ENCODE measurements at places on chromosomes 16 and 17.
A peak's percentile ranks its signal among the peaks of the same experiment; 100 is the strongest.

- DNase-seq: peak; percentile 45
Measured at GRCh38 chr16:530111-530817, 2.8 kb downstream of the CAPN15 start.

GRCh38 chr16:81313701-81314602 is 810 bp upstream of the GAN start:
- peak; percentile 25 for DNase-seq

GRCh38 chr16:55240888-55241287 is 83.1 kb upstream of the IRX6 start:
- no peak for DNase-seq

- peak; percentile 41 for DNase-seq
Measured at GRCh38 chr17:59427425-59427921, 96.0 kb downstream of the YPEL2 start.

GRCh38 chr17:77909236-77909635 is 49.3 kb upstream of the TNRC6C start:
- no peak for DNase-seq

DNA sequence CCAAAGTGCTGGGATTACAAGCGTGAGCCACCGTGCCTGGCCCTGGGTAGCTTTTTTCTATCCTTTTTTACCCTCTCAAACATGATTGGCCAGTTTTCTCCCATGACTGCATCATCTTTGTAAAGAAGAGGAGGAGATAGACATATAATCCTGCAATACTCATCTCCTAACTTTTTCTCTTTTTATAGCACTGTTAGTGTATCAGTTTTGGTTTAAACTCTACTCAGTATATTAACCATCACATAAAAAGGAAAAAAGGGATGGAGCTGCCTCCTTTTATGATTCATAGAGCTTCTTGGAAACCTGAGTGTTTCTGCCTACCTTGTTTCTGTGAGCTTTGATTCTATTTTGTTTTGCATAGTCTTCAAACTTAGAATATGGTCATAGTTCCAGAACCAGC is 12.0 kb upstream of the TMEM106A start:
- no peak for DNase-seq

DNA sequence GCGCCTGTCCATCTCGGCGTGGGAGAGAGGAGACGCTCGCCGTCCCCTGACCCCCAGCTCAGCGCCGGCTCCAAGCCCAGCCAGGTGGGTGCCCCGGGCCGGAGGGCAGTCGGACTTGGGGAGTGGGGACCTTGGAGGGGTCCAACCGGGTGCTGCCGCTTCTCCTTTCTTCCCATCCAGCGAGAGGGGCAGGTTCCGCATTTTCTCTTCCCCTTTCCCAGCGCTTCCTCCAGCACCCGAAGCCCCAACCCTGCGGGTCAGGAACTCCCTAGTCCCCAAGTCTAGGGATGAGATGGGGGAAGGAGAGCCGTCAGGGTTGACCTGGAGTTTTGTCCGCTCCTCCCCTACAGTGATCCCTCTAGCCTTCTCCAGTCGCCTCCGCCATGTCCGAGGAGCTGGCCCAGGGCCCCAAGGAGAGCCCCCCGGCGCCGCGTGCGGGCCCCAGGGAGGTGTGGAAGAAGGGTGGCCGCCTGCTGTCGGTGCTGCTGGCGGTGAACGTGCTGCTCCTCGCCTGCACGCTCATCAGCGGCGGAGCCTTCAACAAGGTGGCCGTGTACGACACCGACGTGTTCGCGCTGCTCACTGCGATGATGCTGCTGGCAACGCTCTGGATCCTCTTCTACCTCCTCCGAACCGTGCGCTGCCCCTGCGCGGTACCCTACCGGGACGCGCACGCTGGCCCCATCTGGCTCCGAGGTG is at the start of gene OTOP2:
Gene OTOP2, plus strand, starts transcription at position 24 of the 699 bp plus-strand sequence. Its CDS starts 360 bp downstream, at position 384.
- peak; percentile 47 for DNase-seq

DNA sequence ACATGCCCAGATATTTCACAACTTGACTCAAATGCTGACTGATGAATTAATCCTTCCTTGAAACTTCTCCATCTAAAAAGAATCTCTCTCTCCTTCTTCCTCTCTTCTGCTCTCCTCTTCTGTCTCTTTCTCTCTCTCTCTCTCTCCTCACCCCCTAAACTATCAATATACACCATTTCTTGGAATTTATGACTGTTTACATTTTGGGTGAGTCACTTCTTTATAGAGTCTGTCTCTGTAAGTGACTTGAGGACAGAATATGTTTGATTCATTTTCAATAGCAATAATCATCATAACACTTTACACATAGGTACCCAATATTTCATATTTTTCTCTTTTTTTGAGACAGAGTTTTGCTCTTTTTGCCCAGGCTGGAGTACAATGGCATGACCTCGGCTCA is 15.3 kb downstream of the OR3A1 start:
- DNase-seq: no peak

GRCh38 chr17:77735081-77735565 is 223.4 kb upstream of the TNRC6C start:
- DNase-seq: peak; percentile 82

GRCh38 chr17:16930571-16931317 is 41.2 kb downstream of the TNFRSF13B start:
- DNase-seq: no peak

DNA sequence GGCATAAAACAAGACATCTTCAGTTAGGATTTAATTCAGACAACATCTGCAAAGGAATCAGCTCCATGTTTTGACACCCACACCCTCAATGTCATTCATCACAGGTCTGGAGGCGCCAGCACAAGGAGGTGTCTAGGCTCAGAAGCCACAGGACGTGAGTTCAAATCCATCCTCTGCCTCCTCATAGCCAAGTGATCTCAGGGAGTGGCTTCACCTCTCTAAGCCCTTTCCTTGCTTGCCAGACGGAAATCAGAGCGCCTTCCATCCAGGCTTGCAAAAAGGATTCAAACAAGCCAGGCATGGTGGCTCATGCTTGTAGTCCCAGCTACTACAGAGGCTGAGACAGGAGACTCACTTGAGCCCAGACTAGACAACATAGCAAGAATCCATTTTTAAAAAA is 84.6 kb downstream of the GSG1L start:
- DNase-seq: no peak

DNA sequence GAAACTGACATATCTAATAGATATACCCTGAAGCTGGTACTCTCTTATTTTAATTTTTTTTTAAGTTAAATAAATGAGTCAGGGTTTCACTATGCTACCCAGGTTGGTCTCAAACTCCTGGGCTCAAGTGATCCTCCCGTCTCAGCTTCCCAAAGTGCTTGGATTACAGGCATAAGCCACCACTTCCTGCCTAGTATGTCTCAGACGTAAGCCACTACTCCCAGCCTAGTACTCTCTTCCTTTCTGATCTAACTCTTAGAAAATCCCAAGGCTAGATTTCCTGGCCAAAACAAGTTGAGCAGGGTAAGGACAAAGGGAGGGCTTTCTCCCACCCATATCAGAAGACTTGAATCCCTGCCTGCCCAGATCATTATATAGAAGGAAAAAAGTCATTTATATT is 33.7 kb downstream of the HOXB1 start:
- no peak for DNase-seq

Data from hematopoietic multipotent progenitor cell treated with erythropoietin and hydrocortisone succinate and interleukin-3 and kit ligand, for 4 days (in vitro differentiated cells).